ENCODE measurements at places on chromosomes 4 and X.

DNA sequence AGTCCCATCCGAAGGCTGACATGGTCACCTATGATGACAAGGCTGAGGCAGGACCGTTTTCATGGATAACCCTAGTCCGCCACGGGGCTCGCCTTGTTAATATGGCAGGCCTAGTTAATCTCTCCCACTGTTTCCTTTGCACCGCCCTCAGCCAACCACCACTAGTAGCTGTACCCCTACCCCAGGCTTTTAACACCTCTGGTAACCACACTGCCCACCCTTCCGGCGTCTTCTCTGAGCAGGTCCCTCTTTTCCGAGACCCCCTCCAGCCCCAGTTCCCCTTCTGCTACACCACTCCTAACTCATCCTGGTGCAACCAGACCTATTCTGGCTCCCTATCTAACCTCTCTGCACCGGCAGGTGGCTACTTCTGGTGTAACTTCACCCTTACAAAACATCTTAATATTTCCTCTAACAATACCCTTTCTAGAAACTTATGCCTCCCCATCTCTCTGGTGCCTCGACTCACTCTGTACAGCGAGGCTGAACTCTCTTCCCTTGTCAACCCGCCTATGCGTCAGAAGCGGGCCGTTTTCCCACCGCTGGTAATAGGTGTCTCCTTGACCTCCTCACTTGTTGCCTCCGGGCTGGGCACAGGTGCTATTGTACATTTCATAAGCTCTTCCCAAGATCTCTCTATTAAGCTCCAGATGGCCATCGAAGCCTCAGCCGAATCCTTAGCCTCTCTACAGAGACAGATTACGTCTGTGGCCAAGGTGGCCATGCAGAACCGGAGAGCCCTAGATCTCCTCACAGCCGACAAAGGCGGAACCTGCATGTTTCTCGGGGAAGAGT lies 964.4 kb downstream of the RPA4 start:
- no peak for DNase-seq

DNA sequence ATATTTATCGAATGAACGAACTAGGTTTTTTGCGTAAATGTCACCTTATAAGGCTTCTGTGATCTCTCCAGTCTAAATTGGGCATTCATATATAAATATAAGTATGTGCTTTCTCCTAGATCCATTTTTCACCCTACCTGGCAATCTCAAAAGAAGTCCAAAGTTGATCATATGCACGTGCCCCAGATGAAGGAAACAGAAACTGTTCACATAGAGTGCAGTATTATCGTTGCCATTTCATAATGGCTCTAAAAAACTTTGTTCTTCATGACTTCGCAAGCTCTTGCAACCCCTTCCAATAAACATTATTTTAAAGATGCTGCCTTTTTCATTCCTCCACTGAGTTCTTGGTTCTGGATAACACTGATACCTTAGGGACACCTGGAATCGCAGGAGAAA lies 708 bp downstream of the INTS12 start:
- DNase-seq: no peak

DNA sequence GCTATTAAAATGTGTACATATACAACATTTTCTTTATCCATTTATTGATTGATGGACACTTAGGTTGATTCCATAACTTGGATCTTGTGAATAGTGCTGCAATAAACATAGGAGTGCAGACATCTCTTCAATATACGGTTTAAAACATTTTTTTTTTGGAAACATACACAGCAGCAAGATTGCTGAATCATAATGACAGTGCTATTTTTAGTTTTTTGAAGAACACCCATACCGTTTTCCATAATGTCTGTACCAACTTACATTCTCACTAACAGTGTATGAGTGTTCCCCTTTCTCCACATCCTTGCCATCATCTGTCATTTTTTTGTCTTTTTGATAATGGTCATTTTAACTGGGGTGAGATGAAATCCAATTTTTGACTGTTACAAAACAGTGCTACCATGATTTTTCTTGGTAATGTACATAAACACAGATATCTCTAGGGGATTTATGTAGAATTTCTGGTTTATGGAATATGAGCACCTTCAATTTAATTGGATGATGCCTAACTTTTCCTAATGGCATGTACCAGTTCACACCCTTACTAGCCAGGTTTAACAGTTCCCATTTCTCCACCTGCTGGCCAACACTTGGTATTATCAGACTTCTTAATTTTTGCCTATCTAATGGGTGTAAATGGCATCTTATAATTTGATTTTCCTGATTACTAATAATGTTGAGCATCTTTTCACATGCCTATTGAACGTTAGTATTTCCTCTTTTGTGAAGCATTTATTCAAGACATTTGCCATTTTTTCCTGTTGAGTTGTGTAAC lies 21.0 kb upstream of the TMSB15B start:
- peak; percentile 1 for DNase-seq

DNA sequence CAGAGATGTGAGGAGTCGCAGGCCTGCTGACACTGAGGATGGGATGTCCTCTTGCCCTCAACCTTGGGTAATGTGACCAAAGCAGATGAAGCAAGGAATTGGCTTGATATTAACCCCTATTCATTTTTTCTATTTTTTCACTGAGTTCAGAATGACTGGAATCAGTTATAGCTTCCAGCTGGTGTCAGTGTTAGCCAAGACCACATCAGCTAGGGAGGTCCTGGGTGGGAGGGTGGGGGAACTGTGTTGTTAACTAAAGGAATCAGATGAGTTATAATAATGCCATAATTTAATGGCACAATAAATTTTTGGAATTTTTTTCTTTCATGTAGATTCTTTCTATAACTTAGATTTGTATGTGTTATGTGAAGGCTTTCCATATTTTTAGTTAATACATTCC lies 91.9 kb downstream of the EGF start:
- DNase-seq: no peak

GRCh38 chrX:17471121-17471520 lies 96.1 kb downstream of the NHS start:
- no peak for DNase-seq

DNA sequence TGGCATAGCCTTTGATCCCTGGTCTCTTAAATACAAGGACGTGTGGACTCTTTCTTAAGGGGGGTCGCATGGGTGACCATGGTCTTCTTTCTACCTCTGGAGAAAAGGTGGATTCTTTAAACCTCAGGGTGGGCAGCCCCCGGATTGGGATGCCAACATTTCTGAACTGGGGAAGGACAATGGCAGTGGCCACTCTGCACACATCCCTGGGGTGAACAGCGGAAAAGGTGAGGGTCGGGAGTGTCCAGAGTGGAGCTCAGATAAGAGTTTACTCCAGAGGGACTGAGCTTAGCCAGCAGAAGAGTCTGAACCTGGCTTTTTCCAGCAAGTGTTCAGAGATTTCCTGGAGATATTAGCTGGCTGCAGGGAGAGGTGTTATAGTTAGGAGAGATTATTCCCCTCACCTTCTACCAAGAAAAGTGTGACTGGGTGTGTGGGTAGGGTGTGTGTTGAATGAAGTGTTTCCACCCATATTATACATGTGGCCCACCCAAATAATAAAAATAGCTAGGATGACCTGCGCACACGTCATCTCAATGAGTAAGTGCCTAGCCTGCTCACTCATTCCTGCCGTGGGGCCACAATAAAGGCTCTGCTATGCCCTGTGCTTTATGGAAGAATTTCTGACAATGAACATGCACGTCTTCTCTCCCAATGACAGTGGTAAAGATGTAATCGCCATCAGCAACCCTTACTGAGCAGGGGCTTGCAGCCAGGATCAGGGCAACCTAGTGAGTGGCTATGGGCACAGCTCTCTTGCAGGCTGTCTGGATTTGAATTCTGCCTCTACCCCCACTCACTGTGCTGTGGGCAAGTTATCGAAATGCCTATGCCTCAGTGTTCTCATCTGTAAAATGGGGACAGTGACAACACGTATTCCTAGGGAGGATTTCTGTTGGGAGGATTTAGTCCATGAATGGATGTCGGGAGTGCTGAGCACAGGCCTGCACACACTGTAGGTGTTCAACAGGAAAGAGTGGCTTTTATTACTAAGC lies 76.6 kb downstream of the SLC2A9 start:
- no peak for DNase-seq

GRCh38 chr4:63459329-63459728 lies 949.9 kb downstream of the TECRL start:
- no peak for DNase-seq

DNA sequence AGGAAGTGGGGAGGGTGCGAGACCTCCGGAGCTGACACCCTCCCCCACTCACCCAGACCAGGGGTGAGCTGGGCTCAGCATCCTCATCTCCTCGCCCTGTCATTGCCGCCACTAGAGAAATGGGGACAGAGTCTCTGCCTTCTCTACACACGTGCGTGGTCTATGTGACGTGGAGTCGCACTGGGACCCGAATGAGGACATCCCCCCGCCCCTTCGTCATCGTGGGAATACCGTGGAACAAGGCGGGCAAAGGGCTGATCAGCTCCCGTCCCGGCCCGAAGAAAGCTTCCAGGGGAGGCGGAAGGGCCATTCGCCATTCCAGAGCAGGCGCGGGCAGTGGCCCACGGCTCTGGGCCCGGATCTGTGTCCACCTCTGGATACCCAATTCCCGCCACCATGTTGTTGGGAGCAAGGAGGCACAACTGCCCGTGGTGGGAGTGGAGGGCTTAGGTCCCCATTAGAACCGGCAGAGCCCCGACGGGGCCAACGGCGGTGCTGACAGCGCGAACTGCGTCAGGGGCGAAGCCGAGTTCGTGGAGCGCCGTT lies 12.0 kb downstream of the HMX1 start:
- DNase-seq: no peak

DNA sequence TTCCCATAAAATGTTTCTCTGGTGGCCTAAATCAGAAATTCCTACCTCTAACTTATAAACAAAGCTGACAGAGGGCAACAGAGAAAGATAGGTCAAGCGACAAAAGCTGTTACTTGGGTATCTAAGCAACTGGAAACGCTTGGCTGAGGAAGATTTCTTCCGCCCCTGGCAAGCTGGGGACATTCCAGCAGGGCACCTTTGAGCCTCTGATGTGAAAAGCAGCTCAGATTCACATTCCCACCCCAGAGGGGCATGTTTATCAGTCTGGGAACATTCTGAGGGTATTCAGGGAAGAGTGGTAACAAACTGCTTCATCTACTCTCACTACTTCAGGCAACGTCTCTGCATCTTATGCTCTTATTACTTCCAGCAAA lies 3.5 kb upstream of the CDS1 start:
- peak; percentile 29 for DNase-seq

- DNase-seq: peak; percentile 51
These were observed 69.5 kb downstream of the ANAPC4 start for GRCh38 chr4:25446611-25447010.

GRCh38 chrX:71637253-71637618 lies 18.9 kb upstream of the CXCR3 start:
- no peak for DNase-seq

DNA sequence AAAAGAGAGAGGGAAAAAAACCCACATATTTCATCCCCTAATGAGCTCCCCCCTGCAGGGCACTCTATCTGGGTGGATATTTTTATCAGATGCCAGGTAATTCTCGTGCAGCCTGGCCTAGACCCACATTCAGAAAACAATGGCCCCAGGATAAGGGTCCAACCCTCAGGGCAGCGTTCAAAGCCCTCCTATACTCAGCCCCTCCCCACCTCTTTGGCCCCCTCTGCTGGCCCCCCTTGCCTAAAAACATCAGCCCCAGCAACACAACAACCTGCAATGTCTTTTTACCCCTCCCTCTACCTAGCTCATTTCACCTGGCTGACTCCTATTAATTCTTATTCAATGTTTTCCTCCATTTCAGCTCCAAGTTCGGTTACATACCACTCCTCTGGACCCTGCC lies 145.4 kb upstream of the MED14 start:
- DNase-seq: no peak

DNA sequence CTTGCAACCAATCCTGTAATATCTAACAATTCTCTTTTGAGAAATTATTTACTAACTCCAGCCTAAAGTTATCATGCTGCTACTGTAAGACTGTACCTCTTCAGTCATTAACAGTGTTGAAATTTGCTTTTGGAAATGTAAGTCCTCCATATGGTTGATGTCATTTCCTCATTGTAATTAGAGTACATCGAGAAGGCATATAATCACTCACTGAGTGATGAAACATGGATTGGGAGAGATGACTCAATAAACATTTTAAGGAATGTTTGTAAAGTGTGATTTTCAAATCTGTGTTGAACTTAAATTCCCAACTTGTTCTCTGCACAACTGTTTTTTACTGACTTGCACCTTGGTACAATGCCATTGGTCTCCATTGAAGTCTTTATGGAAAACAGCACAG lies 61.2 kb downstream of the HMGB2 start:
- no peak for DNase-seq

- no peak for DNase-seq
These were observed 600.5 kb upstream of the GRIA3 start for GRCh38 chrX:122583551-122583950.

DNA sequence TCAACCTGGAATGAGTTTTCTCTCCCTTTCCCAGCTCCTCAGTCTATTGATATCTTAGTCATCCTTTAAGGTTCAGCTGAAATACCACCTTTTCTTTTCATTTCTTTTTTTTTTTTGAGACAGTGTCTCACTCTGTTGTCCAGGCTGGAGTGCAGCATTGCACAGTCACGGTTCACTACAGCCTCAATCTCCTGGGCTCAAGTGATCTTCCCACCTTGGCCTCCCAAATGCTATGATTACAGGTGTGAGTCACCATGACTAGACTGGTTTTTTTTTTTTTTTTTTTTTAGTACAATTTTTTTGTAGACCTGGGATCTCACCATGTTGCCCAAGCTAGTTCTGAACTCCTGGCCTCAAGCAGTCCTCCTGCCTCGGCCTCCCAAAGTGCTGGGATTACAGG lies 28.9 kb downstream of the AFF1 start:
- DNase-seq: no peak

DNA sequence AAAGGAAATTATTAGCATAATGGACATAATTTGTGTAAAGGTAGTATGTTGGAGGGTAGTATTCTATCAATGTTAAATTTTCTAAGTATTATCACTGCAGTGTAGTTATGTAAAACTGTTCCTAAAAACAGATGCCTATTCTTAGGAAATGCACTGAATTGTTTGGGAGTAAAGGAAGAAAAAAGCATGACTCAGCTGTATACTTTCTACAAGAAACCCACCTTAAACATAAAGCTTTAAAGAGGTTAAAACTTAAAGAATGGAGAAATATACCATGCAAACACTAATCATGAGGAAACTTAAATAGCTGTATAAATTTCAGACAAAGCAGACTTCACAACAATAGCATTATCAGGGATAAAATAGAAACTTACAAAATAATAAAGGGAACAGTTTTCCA lies 292.9 kb downstream of the ANTXR2 start:
- DNase-seq: no peak

GRCh38 chrX:112746812-112747595 lies 67.3 kb upstream of the LHFPL1 start:
- no peak for DNase-seq

DNA sequence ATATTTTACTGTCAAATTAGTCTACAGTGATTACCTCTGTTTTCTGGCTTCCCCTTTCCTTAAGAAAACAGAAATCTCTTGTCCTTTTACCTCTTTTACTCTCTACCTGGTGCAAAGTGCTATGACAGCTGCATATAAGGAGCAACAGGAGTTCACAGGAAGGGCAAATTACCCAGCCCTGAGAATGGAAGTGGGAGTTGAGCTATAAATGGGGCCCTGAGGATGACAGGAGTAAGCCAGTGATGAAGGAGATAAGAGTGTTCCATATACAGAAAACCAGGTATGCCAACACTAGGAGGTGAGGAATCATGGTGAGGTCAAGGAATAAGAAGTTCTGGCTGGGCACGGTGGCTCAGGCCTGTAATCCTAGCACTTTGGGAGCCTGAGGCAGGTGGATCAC lies 4.5 kb upstream of the HSD17B13 start:
- DNase-seq: no peak
